ENCODE measurements at places on chromosomes 13 and 19.

DNA sequence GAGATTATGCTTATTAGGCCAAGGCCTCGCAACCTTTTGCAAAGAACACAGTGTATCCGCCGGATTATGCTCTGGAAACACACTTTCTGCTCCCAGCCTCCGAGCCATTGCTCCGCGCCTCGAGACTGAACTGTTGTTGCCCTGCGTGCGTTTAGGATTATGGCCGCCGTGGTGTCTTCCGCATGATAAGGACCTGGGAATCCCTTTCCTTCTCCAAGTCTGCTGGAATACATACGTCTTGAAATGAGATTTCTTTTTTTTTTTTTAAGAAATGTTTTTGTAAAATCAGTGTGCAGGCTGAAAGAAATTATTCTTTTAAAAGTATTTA lies 89.8 kb upstream of the SOX1 start:
- DNase-seq: no peak

DNA sequence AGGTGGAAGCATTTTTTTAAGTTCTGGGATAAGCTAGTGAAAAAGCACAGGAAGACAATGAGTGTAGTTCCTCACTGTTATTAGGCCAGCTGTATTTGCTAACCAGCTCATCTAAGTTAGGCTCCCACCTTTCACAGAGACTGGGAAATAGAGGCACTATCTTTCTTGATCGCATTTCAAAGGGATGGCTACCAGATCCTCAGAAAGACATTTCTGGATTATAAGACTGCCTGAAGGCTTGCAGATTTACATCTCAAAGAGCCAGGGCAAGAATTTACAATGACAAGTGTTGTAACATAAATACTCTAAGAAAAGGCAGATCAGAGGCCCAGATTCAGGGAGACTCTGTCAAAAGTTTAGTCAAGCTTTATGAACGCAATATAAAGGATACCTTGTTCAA lies 1005.5 kb downstream of the PCDH9 start:
- no peak for DNase-seq

- DNase-seq: no peak
Measured at GRCh38 chr19:18645035-18645511, 8.2 kb downstream of the KLHL26 start.

GRCh38 chr19:33207040-33207620 lies 13.0 kb downstream of the LRP3 start:
- DNase-seq: no peak

DNA sequence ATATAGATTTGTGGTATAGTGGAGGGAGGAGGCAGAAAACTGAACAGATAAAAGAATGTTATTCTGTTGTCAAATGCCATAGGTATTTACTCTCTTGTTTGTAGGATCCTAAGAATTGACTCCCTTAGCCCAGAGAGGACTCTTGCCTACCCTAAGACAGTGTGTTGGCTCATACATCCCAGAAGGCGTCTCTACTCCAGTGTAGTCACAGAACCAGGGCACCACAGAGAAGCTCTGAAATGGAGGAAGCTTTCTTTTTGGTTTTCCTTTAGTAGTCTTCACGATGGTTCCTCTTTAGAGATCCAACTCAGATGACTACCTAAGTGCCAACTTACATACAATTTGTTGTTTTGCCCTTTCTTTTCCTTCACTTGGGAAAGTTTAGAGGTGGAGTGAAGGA lies 14.0 kb downstream of the GPR183 start:
- DNase-seq: no peak

DNA sequence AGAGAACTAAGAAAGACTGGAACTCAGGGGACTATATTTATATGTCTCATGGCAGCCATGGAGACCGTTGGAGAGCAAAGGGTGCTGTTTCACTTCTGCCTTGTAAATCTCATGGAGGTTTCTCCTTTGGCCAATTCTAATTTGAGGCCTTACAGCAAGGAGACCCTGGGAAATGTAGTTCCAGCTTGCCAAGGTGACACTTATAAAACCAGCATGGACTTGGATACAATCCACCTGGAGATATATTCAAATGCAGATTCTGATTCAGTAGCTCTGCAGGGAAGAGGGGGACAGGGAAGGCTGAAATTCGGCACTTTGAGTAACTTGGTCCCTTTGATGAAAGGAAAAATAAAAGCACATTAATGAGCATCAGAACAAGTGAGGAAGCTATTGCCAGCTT lies 90.0 kb downstream of the OXGR1 start:
- no peak for DNase-seq

- peak; percentile 66 for DNase-seq
Measured at GRCh38 chr19:43465468-43466120, at the start of gene LYPD3. Gene LYPD3 (minus strand): TSS chr19:43465608. CDS start chr19:43465571, 37 bp downstream.

- DNase-seq: no peak
Measured at GRCh38 chr13:27421101-27421871, 3.1 kb upstream of the GTF3A start.

GRCh38 chr19:9139609-9140158 lies 513 bp upstream of the ZNF317 start:
- DNase-seq: no peak

DNA sequence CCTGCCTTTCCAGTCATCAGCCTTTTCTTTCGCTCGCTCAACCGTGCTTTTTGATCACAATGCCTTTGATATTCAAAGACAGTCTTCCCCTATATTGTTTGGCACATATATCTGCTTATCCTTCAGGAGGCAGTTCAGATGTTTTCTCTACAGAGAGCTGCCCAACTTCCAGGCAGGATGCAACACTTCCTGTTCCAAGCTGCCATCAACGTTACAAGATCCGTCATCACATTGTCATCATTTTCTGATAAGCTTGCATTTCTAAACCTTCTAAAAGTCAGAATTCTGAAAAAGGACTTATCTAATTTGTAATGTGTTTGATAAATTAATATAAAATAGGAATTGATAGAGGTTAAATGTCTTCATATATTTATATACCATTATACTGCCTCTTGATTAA lies 574.2 kb downstream of the TBC1D4 start:
- no peak for DNase-seq

- no peak for DNase-seq
Measured at GRCh38 chr13:74966814-74967424, 515.0 kb downstream of the TBC1D4 start.

- DNase-seq: no peak
Measured at GRCh38 chr19:51971624-51972023, 15.0 kb downstream of the ZNF350 start.

DNA sequence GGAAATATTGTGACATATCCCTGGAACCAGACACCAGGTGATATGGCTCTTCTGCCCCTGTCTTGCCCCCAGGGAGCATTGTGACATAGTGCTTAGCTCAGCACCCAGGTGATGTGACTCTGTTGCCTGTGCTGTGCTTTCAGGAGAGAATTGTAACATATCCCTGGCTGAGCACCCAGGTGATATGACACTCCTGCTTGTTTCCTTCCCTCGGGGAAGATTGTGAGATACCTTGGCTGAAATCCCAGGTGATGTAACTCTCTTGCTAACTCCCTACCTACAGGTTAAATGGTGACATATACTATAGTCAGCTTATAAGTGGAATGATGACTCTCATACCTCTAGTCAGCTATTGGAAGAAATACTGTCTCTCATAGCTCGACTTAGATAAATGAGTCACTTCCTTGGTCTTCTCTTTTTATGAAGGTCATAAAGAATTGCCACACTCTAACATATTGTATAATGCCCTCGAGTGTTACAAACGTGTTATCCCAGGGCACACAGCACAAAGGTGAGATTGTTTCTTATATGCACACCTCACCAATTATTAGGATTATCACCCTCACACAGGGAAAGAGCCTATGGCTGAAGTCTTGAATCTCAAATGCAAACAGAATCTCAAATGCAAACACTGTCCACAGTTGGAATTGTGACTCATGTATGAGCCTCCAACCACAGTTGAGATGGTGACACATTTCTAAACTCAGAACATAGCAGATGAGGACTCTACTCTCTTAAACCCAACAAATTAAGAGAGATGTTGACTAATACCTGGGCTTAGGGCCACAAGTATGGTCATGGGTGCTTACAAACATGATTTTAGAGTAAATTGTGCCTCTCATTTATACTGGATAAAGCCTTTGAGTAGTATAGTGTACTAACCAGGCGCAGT lies 32.7 kb upstream of the ZNF254 start:
- DNase-seq: peak; percentile 98
